ENCODE measurements at places on chromosomes 3 and 15. TPM values are rescaled to one million over a fixed set of nuclear protein-coding genes. Genes with fewer than 3 reads are reported as not detected.

GPR149 gene
- not detected for total RNA-seq

CKMT1A gene
- not detected for total RNA-seq

RARB gene
- total RNA-seq, result 11.7 TPM

MYO1E gene
- total RNA-seq, result 122 TPM

GRCh38 chr3:66789580-66790237 lies 208.4 kb upstream of the KBTBD8 start:
- DNase-seq, result no peak

GRCh38 chr15:81642451-81642990 lies 268.5 kb upstream of the TMC3 start:
- DNase-seq, result no peak

DNA sequence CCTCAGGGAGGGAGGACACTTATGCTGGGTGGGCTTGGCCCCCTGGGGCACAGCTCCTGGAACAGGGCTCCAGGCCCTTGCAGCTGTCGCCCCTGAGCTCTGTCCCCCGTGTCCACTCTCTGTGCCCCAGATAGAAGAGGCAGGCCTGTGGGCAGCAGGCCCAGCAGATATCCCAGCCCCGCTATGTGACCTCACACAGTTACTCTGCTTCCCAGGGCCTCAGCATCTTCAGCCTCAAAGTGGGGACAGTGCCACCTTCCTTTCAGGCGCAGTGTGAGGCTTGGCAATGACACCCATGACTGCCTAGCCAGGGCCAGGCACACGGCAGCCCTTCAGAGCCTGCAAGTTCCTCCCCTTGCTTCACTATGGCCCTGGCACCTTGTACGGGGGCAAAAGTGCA lies 98.4 kb downstream of the IQSEC1 start:
- DNase-seq, result no peak

DNA sequence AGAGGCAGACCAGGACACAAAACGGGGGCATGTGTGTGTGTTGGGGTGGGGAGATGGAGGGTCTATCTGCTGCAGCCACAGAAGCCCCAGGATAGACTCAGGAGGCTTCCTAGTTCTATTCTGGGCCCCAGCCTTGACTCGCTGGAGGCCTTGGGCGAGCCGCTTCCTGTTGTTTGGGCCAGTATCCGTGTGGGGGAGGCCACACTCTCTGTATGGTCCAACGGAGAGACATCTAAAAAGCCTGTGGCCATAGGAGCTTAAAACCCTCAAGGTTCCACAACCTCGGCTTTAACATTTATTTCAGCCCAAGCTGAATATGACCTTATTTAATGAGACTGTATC lies 32.8 kb downstream of the POC1A start:
- DNase-seq, result no peak

DNA sequence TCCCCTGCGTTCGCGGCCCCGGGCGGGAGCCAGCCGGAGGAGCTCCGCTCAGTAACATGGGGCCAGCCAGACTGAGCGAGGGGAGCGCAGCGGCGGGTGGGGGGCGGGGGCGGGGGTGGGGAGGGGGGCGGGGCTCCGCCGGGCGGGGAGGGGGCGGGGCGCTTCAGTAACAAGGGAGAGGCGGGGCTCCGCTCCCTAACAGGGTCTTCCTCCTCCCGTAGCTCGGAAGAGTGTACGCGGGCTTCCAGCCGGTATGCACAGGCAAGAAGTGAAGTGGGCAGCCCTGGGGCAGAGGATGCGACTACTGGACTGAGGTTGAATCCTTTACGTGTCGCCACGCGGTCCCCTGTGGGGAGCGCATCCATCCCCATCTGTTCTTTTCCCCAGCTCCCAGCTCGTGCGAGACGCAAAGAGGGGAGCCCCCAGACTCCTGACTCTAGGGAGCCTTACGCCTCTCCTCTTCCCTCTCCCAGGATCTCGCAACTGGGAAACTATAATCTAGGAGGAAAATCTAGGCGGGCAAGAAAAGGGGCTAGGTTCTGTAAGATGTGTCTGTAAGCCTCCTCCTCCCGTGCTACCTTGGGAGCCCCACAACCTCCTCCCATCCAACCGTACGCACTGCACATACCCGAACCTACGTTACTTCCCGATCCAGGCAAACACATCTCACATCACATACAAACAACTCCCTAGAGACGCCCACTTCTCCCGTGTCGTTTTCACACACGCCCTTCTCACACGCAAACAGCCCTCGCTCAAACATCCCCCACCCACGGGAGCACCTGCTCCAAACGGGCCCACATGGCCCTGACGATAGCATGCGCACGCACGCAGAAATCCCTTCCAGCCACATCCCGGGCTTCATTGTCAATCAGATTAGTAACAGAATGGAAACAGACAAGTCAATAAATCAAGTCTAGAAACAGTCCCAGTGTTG lies at the start of gene SHF:
Gene SHF, minus strand, starts transcription at position 73 of the 937 bp plus-strand sequence. Its CDS starts 15 bp downstream, at position 58.
- peak; percentile 34 for DNase-seq

- DNase-seq, result no peak
Measured at GRCh38 chr15:80289528-80290495, 37.8 kb upstream of the CTXND1 start.

- DNase-seq, result no peak
Measured at GRCh38 chr15:25810631-25811091, 52.5 kb downstream of the ATP10A start.

GRCh38 chr3:176789947-176790346 lies 407.3 kb downstream of the TBL1XR1 start:
- DNase-seq, result no peak

DNA sequence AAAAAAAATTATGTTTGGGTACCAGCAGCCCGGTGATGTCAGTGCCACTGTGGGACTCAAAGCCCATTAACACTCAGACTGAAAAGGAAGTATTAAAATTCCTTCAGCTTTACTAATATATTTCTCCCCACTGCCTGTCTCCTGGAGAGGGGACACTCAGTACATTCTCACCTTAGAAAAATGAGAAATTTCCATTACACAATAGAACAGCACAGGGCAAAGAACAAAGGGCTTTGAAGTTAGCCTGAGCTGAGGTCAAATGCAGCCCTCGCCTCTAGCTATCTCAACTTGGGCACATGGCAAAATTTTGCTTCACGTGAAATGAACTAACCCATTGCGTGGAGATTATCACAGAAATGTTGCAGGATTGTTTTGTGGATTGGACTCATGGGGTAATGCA lies 80.8 kb downstream of the RARB start:
- DNase-seq, result peak; percentile 54

- no peak for DNase-seq
Measured at GRCh38 chr3:31575448-31575847, 42.7 kb downstream of the STT3B start.

DNA sequence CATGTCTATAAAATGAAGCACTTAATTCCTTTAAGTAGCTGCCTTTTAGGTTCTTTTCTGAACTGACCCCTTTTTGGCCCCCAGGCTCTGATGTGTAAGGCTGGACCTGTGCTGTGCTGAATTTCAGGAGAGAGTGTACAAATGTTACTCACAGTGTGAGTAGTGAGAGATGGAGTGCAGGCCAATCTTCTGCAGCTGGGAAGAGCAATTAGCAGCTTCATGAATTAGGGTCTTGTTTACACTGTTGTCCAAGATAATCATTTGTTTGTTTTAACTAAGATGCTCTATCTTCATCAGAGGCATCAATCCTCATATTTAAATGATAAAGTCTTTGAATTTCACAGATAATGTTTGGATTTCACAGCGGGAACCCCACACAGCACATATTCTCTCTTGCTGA lies 19.4 kb downstream of the ARPP21 start:
- DNase-seq, result no peak

DNA sequence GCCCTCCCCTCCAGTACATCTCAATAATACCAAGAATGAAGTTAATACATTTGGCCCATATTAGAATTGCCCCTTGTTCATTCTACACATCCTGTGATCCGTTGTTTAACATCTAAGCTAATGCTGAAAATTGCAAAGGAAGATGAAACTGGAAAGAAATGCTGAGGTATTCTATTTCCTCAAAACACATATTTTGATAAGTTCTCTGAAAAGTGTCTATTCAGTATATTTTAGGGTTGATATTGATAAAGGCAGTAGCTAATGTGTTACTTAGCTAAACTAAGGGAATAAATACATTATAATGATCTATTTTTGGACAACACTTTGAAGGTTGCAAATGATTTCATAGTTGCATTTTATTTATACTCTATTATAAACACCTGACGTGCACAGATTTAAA lies 702.6 kb upstream of the ROBO1 start:
- no peak for DNase-seq

DNA sequence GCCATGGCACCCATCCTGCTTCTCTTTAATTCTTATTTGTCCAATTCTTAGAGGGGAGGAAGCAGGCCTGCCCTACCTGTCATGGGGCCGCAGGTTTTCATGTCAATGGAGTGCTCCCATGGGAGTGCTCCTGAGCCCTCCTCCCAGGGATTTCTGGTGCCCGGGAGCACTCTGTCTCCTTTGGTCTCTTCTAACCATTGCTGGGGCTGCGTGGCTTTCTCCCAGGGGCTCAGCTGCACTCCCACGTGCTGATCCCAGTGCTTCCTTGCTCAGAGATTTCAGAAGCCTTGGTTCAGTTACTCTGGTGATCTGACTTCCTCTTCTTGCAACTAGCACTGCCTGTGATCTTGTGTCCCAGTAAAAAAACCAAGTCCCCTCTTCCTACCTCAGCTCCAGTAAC lies 68.0 kb upstream of the ARL8B start:
- DNase-seq, result no peak

- DNase-seq, result no peak
Measured at GRCh38 chr15:41899854-41900442, 6.1 kb upstream of the SPTBN5 start.
